ENCODE measurements at places on chromosomes 1 and 21.
A peak's percentile ranks its signal among the peaks of the same experiment; 100 is the strongest.

DNA sequence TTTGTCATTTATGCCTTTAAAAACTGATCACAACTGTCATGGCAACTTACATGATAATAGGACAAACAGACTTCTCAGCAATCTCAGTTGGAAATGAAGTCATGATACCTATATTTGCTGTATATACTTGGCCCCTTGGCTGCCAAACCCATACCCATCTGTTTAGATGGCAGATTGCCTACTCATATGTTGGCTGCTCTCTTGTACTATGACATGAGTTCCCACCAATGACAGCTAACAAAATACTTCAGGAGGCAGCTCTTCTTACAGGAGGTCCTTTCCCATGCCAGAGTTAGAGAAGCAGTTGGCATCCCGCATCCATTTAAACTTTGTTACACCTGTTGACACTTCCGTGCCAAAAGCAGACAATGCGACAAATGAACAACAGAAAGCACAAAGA is 603.1 kb upstream of the ADGRL2 start:
- DNase-seq, result no peak

GRCh38 chr1:153711026-153711425 is 16.8 kb upstream of the INTS3 start:
- DNase-seq, result no peak

DNA sequence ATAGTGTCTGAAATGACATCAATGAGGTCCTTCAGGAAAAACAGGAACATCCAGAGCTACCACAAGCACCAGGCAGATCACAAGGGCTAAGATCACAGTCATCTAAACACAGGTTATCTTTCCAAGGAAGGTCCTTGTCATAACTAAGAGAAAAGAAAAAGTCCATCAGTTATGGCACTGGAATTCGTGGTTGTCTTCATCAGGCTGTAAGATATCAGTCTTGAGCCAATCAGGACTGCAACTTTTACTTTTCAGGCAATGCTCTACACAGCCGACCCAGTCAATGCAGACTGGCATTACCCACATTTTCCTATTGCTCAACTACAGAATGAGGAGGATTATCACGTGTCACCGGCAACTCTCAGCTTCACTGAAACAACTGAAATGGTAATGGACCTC is 26.4 kb downstream of the SORT1 start:
- no peak for DNase-seq

GRCh38 chr1:92599184-92599583 is 112.5 kb upstream of the GFI1 start:
- DNase-seq, result no peak

DNA sequence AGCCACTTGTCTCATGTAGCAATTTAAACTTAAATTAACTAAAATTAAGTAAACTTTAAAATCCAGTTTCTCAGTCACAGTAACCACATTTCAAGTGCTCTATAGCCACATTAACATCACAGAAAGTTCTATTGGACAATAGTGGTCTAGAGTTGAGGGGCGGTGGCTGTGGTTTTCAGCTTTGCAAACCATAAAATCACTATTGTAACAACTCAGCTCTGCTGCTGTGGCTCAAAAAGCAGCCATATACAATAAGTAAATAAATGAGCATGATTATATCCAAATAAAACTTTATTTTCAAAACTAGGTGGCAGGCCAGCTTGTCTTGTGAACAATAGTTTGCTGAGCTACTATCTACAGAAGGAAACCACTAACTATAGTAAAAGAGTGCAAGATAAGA is 43.4 kb upstream of the C1orf53 start:
- no peak for DNase-seq

DNA sequence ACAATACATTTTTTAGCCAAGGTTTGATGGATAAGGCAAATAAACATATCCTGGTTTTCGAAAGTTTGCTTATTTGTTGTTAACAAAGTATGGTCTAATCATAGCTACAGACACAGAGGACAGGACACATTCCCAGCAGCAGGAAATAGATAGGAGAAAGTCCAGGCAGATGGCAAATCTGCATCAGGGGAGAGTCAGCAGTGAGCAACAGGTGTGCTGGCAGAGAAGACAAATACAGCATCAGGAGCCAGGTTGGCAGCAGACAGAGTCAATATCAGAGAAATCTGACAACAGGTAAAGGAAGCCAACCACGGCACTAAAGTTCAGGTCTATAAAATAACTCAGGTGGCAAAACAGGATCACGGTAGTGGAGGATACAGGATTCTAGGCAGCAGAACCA is 210.7 kb upstream of the PTBP2 start:
- no peak for DNase-seq

- no peak for DNase-seq
These were observed 1881.7 kb downstream of the MRPL39 start for GRCh38 chr21:23725576-23725975.

GRCh38 chr1:214967865-214968575 is 114.5 kb upstream of the KCNK2 start:
- DNase-seq, result no peak

DNA sequence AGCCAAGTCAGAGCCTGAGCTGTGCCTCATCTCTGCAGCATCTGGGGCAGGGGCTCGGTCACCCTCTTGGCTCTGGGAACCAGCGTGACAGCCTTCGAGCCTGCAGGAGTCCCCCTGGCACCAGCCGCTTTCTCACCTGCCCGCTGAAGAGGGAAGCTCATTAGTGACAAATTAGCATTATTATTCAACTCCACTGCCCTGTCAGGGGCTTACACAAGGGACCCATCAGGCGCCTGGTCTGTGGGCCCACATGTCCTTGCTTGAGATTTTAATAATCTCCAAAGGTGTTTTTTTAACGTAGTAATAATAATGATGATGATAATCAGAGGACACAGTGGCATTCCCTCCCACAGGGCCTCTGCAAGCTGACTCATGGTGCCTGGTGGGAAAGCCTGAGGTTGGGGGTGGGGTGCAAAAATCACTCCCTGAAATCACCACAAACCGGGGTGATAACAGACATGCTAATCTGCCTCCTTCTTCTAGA is 98.1 kb upstream of the IGSF21 start:
- DNase-seq, result no peak

DNA sequence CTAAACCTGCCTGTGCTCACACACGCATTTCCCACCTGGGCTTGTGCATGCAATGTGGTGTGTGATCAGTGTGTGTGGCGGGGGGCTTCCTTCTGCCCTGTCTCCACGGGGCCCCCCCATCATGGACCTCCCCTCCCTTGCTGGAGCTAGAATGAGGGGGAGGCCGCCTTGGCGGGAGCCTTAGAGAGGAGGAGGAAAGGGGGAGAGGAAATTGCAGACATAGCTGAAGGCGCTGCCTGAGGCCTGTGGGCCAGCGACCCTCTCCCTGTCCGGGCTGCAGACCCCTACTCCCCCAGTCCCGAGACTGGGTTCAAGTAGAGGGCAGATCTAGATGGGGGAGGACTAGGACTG is 883 bp upstream of the EVA1B start:
- DNase-seq, result no peak

DNA sequence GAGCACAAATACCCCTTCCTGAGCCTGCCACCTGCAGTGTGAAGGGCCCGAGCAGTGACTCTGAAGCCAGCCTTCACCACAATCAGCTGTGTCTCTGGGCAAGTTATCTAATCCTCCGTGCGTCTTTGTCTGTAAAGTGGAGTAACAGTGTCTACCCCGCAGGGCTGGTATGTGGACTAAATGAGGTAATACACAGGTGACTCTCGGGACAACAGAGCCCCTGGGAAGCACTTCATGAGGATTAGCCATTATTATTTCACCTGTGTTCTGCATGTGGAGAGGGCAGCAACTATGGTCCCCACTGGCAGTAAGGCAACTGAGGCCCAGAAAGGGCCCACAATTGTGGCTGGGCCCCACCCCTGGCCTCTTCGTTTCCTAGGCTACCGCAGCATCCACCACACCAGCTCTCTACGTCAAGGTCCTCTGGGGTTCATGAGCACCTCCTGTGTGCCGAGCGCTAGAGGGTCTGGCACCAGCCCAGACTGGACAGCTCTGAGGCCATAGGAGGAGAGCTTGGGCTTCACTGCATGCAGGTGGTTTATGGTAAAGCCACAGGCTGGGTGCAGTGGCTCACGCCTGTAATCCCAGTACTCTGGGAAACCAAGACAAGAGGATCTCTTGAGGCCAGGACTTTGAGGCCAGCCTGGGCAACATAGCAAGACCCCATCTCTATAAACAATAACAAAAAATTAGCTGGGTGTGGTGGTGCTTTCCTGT is 41.3 kb upstream of the LRP8 start:
- no peak for DNase-seq

DNA sequence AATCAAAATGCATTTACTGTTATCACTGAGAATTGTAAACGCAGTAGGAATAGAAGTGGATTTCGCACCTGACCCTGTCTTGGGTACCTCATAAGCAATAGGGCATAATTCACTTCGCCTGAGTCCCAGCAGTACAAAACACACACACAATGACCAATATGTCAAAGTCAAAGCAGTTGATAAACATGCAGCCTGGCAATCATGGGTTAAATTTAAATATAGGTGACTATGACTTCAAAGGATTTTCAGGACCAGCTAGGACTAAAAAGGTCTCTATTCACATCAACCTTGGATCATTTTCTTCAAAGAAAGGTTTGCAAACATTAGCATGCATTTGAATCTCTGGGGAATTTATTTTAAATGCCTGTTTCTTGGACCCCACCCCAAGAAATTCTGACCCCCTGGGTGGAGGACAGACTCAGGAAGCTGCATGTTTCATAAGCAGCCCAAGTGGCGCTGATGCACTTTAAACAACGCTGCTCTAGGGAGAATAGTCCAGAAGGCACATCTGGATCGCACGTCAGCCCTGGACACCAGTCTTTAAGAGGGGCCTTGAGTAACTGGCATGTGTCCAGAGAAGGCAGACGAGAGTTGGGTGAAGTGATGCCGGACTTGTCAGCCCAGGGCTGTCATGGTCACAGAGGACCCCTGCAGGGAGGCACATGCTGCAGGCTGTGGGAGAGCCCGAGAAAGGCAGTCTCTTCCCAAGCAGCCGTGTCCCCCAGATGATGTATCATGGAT is 55.7 kb upstream of the EFHD2 start:
- DNase-seq, result no peak

- DNase-seq, result no peak
These were observed 111.6 kb upstream of the ZBTB40 start for GRCh38 chr1:22340066-22340465.

DNA sequence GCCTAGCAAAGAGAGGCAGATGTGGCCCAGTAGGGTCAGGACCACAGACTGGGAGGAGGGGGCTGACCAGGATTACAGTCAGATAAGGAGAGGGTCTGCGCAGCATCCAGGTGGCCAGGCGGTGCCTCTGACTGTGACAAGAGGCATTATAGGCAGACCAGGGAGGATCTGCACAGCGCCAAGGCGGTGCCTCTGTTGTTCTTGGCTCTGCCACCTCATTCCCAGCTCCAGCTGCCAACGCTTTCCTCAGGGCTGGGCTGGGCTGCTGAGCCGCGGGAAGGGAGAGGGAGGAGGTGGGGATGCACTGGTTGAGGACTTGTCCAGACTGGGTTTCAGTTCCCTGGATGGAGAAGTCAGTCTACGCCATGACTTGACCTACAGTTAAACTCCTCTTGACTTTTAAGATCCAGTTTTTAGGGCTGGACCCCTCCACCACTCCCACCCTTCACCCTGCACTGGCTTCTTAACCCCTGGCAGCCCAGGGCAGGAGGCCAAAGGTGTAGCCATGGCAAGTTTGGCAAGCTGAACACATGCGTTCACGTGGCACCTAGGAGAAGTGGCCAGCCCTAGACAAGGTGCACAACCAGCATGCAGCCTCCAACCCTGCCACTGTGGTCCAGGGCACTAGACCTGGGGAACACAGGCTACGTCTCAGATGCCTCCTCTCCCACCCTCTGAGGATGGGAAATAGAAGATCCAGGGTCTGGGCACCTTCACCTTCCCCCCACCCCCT is 4.5 kb upstream of the CRABP2 start:
- peak; percentile 85 for DNase-seq

DNA sequence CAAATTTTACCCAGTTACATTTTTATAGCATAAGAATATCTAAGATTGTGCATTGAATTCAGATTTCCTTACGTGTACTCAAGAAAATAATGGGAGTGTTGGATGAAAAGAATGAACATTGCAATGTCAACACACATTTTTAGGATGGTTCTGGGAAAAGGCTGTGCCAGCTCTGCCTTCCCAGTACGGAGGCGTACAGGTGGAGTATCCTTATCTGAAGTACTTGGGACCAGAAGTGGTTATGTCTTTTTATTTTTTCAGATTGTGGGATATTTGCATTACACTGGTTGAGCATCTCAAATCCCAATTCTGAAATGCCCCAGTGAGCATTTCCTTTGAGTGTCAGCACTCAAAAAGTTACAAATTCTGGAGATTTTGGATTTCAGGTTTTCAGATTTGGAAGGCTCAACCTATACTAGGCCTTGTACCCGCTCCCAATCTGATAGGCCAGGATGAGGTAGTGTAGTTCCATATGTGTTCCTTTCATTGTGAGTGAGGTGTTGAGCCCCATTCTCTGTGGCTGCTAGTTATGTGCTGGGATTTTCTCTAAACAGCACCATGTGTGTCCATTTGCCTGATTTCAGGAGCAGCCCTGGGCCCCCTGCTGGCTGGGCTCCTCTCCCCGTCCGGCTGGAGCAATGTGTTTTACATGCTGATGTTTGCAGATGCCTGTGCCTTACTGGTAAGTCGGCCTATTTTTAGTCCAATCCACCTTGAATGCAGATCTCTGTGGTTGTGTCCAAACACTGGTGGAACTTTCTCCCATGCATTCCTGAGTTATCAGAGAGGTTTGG is 60.8 kb downstream of the SLC37A1 start:
- DNase-seq, result peak; percentile 39

GRCh38 chr1:242639104-242639503 is 114.6 kb upstream of the PLD5 start:
- DNase-seq, result no peak

GRCh38 chr1:25617625-25618432 is 1.2 kb downstream of the MAN1C1 start:
- DNase-seq, result no peak

GRCh38 chr1:225483818-225484656 is 56.2 kb upstream of the LBR start:
- no peak for DNase-seq

GRCh38 chr1:185938396-185938795 is 204.2 kb downstream of the HMCN1 start:
- no peak for DNase-seq

DNA sequence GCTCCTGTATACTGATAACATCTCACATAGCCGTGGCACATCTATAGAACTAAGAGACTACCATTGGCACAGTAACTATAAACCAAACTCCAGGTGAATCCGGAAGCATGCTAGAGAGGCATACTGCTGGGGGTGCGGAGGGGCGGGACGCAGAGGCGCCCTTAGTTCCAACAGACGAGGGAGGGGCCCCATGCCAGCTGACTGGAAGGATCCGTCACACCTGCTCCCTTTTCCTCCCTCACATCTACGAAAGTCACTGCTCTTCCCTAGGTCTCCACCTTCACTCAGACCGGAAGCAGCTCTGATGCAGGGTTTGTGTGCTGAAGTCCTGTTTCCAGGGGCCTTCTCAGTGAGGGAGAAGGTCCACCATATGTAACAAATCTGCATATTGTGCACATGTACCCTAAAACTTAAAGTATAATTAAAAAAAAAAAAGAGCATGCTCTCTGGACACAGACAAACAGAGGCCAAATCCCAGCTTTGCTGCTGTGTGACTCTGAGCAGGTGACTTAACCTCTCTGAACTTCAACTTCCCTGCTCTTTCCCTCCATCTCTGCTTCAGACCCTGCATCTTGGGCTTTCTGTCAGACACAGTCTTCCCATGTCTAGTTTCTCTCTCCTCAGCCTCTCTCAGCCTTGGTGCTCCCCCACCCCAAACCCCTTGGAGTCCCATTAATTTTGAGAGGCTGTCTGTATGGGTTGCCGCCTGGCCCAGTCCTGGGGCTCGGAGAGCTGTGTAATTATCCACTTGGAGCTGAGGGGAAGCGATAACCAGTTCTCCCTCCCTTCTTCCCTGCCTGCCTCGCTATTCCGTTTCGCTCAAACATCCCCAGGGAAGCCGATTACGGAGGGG is 7.8 kb upstream of the GJB5 start:
- DNase-seq, result no peak
